ENCODE measurements at places on chromosomes 3 and 15.

DNA sequence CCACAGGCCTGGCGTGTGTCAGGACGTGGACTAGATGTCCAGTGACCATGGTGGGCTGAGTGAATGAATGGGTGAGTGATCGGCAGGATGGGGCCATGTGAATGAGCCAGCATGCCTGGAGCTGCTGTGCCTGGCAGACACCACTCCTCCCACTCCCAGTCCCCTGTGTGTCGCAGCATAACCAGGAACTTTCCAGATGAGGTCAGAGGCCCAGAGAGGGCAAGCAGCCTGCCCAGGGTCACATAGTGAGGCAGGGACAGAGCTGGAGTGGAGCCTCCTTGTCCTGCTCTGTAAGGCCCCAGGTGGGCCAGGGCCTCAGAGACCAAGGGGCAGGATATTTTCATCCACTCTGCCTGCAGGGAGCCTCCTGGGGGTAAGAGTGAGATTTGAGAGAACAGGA is 6.4 kb downstream of the IQSEC1 start:
- DNase-seq, result no peak

DNA sequence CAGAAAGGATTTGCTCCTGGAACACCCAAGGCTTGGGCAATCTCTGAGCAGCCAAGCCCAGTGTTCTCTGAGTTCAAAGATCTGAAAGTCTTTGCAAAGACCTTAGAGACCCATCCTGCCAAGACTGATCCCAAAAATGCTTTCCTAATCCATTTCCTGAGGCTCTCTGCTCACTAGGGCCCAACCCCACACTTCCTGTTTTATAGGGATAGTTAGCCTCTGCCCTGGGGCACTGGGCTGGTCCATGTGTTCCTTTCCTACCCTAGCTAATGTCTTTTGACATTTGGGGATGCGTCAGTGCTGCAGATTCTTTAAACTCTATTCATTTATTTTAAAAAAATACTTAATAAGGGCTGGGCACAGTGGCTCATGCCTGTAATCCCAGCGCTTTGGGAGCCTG is 372.7 kb downstream of the ROBO2 start:
- no peak for DNase-seq

GRCh38 chr15:85404918-85405866 is 24.8 kb downstream of the AKAP13 start:
- peak; percentile 34 for DNase-seq

GRCh38 chr3:48411041-48411588 is 18.8 kb downstream of the PLXNB1 start:
- DNase-seq, result no peak

- no peak for DNase-seq
Observed at GRCh38 chr3:72571638-72572114, 276.6 kb downstream of the SHQ1 start.

DNA sequence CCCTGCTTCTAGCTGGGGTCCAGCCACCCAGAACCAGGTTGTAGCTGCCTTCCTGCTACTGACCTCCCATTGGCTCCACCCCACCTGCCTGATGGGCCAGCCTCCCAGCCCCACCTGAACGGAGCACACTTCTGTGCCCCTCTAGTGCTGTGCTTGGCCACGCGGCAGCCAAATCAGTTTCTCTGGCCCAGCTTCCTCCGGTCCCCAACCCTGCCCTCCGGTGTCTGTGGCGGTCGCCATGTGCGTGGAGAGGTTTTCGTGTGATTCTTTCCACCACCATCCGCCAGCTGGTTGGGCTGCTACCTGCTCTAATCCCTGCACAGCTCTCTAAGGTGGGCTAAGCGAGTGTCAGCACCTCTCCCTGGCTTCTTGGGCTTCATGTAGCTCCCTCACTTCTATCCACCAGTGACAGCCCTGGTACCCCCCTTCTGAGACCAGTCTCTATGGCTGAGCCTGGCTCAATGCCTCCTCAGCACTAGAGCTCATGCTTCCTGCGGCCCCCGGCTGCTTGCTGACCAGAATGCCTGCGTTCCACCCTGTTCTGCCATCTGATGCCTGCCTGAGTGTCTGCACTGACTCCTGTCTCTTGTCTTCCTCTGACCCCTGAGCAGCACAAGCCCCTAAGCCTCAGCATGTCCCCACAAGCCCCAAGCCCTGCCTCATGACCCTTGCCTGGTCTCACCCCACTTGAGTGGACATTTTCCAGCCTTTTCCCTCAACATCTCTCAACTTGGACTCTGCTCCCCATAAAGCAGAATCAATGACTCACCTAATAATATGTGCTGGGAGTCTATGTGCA is 23.2 kb upstream of the MAGEF1 start:
- DNase-seq, result no peak

GRCh38 chr3:177887475-177887874 is 648.8 kb upstream of the KCNMB2 start:
- no peak for DNase-seq

DNA sequence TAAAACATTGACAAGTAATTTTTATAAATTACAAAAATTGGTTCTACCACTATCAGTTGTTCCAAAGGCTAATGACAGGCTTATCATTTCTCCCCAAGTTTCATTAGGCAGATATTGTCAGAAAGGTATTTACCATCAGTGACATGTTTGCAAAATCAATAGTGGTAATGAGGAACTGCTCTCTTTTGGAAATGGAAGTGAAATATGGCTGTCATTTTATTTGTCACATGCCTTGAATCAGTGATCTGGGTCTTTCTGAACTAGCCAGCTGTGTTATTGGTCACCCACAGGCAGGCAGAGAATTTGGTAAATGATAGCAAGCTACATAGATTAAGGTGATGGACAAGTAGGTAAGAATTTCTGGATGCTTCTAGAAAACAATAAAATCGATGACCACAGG is 268.0 kb upstream of the ARHGEF26 start:
- DNase-seq, result no peak

DNA sequence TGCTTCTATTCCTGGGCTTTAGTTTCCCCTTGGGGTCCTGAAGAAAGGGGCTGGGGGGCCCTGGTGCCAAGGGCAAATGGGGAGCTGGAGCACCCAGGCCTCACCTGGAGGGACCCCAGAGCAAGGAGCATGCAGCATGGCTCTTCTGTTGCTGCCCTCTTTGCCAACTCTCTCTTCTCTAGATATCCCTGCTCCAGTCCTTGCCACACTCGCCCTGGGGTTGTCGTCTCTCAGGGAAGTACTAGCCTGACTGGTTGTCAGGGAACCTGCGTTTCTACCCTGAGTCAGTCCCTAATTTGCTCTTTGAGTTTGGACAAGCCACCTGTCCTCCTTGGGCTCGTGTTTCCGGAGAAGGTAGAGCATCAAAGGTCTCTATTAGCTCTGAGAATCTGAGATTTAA is 63.7 kb upstream of the UBE2Q2 start:
- no peak for DNase-seq

DNA sequence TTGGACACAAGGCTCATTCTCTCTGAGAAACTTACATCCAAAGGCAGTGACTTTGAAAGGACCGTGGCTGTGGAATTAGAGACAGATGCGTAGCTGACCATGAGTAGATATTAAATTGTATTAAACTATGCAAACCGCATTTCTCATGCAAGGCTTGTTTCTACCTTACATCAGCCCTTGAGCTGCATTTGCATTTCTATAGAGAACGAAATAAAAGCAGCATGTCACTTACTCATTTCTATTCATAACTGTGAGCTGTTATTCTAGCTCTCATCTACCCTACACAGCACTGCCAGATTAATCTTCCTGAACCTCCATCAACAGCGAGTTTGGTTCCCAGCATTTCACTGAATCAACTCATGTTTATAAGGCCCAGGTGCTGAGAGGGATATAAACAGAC is 72.3 kb downstream of the THSD4 start:
- DNase-seq, result no peak

DNA sequence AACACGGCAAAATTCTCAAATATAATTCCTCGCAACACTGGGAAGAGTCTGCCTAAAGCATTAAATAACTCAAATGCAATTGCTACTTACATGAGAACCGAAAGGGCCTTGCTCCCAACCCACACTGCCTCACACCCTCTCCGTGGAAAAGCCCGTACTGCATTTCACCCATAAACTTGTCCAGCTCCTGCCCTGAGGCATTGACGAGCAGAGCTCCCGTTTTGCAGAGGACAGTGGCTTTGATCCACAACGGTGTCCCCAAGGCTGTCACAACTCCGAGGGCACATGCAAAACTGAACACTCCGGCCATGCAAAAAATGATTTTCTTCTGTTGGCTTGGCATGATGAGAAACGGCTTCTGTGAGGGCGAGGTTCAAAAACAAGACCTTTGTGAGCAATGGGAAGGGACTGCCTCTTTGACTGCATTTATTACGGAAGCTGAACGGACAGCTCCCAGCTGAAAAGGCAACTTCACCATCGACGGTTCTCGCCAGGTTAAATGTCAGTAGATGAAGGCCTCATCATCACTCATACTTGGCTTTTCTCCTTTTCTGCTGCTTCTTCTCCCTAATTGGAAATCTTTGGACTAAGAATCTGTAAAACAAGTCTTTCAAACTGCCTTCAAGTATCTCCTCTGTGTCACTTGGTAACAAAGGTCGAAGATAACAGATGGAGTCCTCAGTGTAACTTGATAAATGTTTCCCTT is at the start of gene CLRN1:
Gene CLRN1, minus strand, starts transcription at position 362 of the 706 bp plus-strand sequence. Its CDS starts 19 bp downstream, at position 343.
- DNase-seq, result no peak

- no peak for DNase-seq
Observed at GRCh38 chr3:140236836-140237501, 302.0 kb downstream of the CLSTN2 start.

- no peak for DNase-seq
Observed at GRCh38 chr3:84265768-84266167, 693.0 kb upstream of the CADM2 start.

GRCh38 chr3:65284961-65285360 is 597.2 kb upstream of the ADAMTS9 start:
- DNase-seq, result no peak

DNA sequence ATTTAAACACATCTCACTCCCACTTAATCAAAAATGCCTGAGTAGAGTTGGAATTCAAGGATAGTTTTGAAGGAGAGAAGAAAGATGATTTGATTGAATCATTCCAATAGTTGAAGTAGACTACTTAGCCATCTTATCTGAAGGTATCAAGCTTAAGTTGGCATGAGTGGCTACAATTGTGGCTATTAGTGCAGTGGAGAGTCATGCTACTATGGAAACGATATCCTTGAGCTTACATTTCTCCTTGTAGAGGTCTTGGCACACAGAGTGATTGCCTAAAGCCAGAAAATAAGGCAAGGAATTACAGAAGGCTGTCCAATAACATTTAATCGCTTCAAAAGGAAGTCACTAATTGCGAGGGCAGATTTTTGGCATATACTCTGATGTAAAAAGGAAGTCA is 1022.7 kb downstream of the IGSF11 start:
- no peak for DNase-seq

GRCh38 chr3:186628756-186629155 is 11.4 kb upstream of the FETUB start:
- DNase-seq, result no peak

- no peak for DNase-seq
Observed at GRCh38 chr15:63329567-63330350, 51.9 kb downstream of the CA12 start.

GRCh38 chr15:31265871-31266711 is 60.5 kb upstream of the KLF13 start:
- DNase-seq, result no peak

- no peak for DNase-seq
Observed at GRCh38 chr3:130906374-130906995, 12.6 kb downstream of the ATP2C1 start.

DNA sequence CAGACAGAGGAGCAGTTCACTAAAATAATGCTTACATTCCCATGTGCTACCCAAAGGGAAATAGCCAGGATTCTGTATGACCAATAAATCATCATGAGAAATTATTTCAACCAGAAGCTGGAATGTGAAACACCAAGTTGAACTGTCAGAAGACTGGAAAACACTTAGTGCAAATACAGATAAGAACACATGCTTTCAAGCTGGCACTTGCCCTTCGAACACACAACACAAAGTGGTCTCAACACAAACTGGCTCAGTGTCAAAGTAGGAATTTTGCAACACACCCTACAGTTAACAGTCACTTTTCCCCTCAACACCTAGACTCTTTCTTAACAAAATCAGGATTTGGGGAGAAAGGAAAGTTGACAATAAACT is 1.3 kb downstream of the FSD2 start:
- DNase-seq, result no peak

- DNase-seq, result no peak
Observed at GRCh38 chr15:90402767-90403166, 14.7 kb downstream of the IQGAP1 start.

DNA sequence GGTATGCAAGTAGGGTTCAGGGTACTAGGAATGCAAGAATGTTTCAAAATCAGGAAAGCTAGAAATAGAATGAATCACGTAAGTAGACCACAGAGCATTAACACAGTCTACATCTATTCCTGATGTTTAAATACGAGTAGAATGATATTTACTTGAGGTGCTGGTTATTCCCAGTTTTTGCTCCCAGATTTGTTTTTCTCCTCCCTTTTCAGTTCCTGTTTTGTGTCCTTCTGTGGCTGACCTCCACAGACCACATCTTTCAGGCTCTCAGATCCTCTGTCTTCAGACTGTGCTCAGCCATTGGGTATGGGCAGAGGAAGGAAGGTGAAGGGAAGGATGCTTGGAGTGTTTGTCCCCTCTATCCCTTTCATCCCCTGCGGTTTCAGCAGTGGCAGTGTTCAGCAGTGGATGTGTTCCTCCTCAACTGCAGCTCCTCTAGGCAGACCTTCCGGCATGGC is 276.6 kb downstream of the ZNF621 start:
- DNase-seq, result no peak

GRCh38 chr15:48374472-48374871 is 43.2 kb downstream of the DUT start:
- no peak for DNase-seq

GRCh38 chr3:8622873-8623691 is 21.5 kb downstream of the SSUH2 start:
- no peak for DNase-seq

- DNase-seq, result no peak
Observed at GRCh38 chr3:65625305-65625704, 413.4 kb downstream of the MAGI1 start.

DNA sequence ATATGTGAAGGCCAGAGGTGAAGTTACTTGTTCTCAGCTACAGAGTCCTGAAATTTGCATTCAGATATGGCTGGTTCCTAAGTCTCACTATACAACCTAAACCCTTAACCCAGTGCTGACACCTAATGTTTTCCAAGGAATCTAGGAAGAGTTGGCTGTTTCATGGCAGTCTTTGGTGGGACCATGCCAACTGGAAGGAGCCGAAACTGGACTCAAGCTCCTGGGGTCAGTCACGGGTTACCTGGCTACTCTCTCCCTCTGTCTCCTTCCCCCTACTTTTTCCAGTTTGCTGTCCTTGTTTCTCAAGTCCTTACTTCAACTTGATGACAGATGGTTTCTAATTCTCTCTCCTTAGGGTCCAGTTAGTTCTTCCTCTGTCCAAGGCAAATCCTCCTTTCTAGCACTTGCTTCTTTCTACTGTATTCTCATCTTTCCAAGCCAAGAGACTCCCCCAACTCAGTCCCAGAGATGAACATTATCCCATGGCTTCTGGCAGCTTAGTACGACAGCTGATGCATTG is 88.6 kb upstream of the COL6A5 start:
- DNase-seq, result no peak

GRCh38 chr3:82259994-82260393 is 498.5 kb upstream of the GBE1 start:
- DNase-seq, result no peak

- DNase-seq, result no peak
Observed at GRCh38 chr3:178507507-178508442, 28.5 kb upstream of the KCNMB2 start.
